NCI-H510A (cell line): ENCODE measurements at places on chromosomes 2 and 18.

DNA sequence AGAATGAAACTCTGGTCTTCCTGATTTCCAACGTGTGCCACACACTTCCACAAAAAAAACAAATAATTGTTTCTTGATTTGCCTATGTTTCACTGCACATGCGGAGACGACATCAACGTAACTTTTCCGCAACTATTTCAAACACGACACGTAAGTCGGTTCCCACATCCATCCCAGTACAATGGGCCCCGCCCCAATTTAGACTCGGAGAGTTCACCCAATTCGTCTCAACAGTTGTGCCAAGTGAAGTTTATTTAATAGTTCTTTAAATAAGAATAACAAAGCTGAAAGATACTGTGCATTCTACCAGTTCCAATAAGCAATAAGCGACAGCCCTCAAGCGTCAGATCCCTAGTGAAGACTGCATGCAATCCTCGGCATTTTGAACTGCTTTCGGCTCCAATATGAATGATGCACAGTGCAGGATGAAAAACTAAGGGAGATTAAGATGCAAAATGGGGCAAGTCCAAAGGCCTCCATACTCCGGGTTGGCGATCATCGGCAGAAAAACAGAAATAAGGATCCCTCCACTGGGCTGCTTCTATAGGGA, 664 bp downstream of the CCT4 start:
- DNase-seq, result no peak

- DNase-seq, result no peak
Measured at GRCh38 chr18:56083097-56083521, 495.1 kb upstream of the TCF4 start.

DNA sequence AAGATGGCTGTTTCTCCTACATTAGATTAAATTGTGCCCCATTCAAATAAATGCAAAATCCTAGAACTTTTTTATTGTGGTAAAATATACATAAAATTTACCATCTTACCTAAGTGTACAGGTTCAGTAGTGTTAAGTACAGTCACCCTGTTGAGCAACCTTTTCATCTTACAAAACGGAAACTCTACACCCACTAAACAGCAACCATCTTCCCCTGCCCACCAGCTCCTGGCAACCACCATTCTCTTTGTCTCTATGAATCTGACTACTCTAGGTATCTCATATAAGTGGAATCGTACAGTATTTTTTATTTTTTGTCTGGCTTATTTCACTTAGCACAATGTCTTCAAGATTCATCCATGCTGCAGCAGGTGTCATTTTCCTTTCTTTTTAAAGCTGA, 53.0 kb downstream of the ASXL2 start:
- peak; percentile 9 for DNase-seq

DNA sequence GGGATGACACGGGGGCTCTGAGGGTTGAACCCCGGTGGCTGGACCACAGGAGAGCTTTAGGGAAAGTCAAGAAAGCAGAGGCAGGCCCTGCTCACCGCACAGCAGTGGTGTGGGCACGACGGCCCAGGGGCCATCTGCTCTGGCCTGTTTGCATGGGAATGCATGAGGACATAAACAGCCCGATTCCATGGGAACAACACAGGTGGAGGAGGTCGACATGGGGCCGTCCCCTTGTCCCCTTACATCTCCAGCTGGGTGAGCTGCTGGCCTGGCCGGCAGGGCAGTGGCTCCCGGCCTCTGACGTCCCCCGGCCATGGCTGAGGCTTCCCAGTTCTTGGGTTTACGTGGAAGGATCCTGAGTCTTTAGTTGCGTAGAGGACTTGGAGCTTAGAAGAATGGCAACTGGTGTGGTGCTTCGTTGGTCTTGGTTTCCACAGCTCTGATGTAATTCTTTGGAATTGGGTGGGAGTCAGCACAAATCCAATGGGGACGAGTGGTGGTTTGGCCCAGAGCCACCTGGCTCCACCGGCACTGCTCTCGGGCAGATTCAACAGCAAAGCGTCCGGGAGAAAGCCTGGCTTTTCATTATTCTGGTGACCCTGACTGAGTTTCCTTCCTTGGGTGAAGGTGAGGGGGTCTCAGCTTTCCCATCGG, 98.3 kb upstream of the HDAC4 start:
- no peak for DNase-seq

GRCh38 chr2:61021228-61021660, 3.2 kb upstream of the PUS10 start:
- no peak for DNase-seq

DNA sequence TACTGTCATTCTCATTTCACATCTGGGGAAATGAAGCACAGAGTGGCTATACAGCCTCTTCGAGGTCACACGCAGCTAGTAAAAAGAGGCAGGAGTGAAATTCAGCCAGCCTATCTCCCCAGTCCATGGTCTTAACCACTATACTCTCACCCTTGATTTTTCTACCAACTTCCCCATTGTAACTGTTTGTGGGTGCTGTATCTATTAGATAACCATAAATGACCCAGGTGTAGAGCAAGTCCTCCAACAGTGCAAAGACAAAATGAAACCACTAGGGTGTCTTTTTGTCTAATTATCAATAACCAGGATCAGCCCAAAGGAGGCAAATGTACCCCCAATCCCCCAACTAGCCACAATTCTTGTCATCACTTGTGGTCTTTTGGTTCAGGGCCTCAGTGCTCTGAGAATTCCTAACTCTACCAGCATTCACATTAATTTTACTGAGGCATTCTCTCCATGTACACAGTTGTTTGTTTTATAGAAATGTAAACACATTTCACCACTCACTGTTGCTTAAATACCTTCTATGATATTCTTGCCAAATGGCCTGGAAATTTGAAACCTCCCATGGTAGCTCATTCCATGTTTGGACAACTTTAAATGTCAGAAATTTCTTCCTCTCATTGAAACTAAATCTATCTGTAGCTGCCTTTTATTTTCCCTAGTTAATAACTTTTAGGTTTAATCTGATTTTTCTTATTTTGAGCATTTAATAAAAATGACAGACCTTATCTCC, 58.7 kb downstream of the SLC40A1 start:
- no peak for DNase-seq

DNA sequence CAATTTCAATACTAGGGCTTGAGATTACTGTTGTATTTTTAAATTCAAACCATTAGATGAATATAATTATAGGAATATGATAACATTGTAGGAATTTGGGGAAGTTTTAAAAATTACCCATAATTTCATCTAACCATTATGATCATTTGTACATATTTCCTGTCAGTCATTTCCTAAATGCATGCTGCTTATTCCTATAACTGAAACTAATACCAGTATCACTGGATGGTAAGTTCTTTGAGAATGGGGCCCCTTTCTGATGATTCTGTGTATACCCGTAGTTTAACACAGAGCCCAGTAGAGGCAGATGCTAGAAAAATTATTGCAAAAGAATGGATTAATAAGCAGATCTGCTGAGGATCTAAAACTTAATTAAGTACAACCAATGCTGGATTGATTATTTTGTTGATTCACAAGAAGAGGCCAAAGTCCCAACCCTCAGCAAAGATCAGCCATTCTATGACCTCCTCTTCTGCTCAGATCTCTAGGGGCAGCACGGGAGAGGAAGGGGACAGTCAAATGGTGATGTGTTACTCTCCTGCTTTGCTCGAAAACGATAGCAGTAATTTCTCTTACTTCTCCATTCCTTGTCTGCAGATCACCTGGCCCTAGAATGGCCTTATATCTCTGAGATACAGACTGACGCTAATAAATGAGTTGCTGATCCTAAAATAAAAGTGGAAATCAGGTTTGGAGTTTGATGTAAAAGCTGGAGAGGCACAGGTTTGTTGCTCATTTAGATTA, 69.5 kb upstream of the PELI1 start:
- no peak for DNase-seq

- DNase-seq, result no peak
Measured at GRCh38 chr18:54388203-54389142, 30.8 kb downstream of the C18orf54 start.
